ENCODE measurements at places on chromosomes 7 and 10.

GRCh38 chr7:87021285-87021684 lies 38.2 kb downstream of the ELAPOR2 start:
- DNase-seq: no peak

DNA sequence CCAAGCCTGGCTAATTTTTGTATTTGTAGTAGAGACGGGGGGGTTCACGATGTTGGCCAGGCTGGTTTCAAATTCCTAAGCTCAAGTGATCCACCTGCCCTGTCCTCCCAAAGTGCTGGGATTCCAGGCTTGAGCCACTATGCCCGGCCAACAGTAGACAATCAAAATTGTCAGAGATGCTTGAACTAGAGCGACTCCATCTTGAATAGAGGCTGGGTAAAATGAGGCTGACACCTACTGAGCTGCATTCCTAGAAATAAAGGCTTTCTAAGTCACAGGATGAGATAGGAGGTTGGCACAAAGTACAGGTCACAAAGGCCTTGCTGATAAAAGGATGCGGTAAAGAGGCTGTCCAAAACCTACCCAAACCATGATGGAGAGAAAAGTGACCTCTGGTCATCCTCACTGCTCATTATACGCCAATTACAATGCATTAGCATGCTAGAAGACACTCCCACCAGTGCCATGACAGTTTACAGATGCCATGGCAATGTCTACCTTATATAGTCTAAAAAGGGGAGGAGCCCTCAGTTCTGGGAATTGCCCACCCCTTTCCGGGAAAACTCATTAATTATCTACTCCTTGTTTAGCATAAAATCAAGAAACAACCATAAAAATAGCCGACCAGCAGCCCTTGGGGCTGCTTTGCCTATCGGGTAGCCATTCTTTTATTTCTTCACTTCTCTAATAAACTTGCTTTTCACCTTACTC lies 134.5 kb downstream of the BAMBI start:
- no peak for DNase-seq

- DNase-seq: no peak
Observed at GRCh38 chr10:60124536-60124935, 218.2 kb upstream of the CCDC6 start.

DNA sequence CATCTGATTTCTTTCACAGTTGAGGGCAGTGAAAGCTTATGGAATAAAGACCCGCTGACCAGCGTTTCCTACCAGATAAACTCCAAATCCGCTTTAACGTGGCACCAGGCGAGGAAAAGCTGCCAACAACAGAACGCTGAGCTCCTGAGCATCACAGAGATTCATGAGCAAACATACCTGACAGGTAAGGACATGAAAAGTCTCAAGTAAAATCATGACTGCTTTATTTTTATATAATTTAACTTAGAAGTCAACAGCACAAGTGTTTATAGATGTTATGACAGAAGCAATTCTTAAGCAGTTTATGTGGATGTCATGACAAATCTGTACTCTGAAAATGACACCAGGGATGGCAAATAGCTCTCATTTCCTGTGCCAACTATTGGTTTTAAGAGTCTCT lies 24.5 kb downstream of the MRC1 start:
- no peak for DNase-seq
